ENCODE measurements at places on chromosomes 11 and 22.
A peak's percentile ranks its signal among the peaks of the same experiment; 100 is the strongest.

DNA sequence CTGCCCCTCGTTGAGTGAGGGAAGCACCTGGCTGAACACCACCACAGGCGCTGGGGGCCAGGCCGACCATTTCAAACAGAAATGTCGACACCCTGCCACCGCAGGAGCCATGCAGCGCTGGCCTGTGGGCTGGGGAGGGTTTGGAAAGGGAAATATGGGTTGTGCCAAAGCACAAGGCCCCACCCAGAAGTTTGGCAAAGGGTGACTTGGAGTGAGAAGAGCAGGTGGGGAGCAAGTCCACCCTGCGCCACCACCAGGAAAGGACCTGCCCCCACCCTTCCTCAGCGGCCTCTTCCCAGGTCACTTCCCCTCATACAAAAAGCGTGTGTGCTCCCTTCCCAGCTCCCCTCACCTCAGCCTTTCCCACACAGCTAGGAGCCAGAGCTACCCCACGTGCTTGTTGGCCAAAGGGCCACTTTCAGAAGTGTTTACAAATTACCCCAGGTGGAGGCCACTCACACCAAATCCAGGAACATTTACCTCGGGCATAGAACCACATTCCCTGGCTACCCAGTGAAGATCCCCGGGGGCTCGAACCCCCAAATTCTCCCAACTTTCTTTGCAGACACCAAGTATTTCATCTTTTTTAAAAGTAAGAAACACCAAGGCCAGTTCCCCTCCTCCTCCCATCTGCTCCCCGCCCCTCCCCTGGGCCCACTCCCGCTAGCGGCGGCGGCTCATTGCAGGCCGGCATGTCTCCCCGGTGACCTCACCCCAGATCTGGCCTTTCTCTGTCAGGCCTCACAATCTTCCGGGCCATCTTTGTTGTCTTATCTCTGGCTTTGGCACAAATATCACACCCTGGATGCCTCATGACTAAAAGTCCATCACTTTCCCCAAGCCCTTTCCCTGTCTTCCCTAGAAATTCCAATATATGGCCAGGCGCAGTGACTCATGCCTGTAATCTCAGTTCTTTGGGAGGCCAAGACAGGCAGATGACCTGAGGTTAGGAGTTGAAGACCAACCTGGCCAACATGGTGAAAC, 20.5 kb upstream of the SCGB1A1 start:
- DNase-seq = peak; percentile 40

DNA sequence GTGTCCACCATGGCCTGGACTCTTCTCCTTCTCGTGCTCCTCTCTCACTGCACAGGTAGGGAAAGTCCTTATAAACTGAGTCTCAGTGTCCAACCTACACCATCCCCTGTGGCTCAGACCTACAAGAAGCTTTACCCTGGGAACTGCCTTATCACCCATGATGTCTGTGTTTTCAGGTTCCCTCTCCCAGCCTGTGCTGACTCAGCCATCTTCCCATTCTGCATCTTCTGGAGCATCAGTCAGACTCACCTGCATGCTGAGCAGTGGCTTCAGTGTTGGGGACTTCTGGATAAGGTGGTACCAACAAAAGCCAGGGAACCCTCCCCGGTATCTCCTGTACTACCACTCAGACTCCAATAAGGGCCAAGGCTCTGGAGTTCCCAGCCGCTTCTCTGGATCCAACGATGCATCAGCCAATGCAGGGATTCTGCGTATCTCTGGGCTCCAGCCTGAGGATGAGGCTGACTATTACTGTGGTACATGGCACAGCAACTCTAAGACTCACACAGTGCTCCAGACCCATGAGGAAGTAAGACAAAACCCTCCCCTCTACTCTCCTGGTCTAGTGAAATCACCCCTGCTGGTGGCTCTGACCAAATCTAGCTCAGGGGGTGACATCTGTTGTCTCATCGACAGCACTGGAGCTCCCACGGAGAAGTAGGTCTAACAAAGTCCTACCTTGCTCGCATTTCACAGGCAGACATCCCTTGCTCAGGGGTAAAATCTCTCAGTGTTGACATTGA, 74.3 kb downstream of the VPREB1 start:
- DNase-seq = no peak

DNA sequence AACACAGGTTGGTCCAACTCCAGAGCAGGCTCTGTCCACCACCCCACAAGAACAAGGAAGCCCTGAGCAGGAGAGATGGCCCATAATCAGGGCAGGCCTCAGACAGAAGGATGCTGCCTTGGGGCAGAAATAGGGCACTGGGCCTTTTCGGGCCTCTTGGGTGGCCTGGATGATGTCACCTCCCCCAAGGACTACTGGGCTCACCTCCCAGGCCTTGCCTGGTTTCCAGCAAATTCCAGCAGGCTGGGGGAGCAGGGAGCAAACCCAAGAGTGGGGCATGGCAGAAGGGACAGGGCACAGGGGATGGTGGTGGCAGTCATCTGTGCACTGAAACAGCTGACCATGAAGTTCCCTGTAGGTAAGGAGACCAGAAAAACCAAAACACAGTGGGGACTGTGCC, 5.3 kb upstream of the NAA40 start:
- DNase-seq = peak; percentile 52

DNA sequence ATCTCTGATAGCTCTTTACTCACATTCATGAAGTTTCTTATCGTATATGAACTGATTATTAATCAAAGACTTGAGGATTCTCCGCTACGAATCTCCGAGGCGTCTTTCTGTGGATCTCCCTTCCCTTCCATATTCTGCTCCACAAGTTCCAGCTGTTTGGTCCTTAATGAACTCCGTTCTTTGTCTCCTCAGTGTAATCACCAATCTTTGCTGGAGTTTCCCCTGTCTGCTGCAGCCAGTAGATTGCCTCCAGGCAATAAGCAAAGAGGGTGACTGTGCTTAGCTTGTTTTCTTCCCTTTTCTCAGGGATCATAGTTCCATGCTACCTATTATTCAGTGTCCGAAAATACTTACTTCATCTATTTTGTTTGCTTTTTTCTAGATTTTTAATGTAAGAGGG, 169.6 kb upstream of the FOLH1 start:
- DNase-seq = no peak

DNA sequence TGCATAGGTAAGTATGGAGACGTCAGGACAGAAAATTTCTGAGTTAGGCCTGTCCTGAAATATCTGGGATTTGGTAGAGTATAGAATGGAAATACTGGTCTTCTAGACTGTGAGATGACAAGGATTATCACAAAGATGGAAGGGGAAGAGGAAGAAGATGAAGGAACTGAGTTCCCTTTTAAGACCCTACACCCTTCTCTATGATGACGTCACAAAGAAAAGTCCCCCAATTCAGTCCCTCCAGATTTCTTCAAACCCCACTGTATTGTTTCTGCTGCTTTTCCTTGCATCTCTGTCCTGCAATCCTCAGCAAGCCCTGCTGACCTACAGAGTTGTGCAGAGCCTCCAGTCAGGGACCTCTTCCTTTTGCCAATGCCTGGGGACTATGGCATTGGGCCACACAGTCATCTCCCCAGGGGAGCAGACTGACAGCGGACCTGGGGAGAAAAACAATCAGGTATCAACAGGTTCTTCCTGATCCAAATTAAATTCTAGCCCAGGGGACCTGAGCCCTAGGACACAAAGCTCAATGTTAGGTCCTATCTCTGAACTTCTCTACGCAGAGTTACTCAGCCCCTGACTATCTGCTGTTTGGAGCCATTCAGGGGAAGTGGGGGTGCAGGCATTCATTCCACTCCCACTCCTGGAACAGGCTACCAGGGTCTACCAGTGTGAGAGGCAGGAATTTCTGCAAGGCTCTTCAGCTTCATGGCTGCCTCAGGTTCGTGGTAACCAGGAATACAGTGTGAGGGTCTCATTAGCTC, 49.2 kb upstream of the POU2AF1 start:
- DNase-seq = no peak

GRCh38 chr11:130719220-130719915, 196.9 kb downstream of the SNX19 start:
- DNase-seq = peak; percentile 53

DNA sequence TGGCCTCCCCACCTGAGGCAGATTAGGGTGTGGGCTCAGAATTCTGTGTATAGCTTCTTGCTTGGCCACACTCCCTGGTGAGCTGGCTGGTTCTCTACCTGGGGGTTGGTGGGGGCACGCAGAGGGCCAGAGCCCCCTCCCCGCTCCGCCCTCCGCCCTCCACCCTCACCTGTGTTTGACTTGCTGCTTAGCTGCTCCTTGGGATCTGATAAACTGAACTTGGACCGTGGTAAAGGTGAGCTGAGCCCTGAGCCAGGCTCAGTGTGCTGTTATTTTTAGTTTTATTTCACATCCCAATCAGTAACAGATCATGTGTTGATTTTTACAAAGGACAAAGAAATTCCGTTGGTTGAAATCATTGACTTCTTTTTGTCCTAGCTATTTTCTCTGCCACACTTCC, 2.0 kb downstream of the OVOL1 start:
- no peak for DNase-seq

DNA sequence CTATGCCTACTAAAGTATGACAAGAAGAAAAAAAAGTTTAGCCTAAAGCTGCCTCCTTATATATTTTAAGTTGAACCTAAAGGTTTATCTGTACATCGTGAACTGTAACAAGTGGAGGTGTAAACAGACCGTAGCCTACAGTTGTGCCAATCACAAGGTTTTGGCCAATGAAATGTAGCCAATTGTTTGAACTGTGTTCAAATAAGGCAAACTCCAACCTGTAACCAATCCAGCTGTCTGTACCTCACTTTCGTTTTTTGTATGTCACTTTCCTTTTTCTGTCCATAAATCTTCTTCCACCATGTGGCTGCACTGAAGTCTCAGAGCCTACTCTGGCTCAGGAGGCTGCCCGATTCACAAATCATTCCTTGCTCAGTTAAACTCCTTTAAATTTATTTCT, 6.8 kb upstream of the EI24 start:
- no peak for DNase-seq

- no peak for DNase-seq
These were observed 31.2 kb downstream of the KCNJ4 start for GRCh38 chr22:38423512-38424503.

GRCh38 chr11:110295086-110295485, 1.3 kb downstream of the RDX start:
- DNase-seq = no peak

Data from AG08395 (cell line).